ENCODE measurements at places on chromosomes 1 and 21.

- no peak overlapping the region for H3K27ac ChIP-seq
- peak; percentile 61 for DNase-seq
- H3K27me3 ChIP-seq = no peaks in the 10 kb centered on the region
- peak overlapping the region; percentile 22 for H3K4me3 ChIP-seq
Observed at GRCh38 chr1:42259059-42259738, 75.8 kb downstream of the FOXJ3 start.

DNA sequence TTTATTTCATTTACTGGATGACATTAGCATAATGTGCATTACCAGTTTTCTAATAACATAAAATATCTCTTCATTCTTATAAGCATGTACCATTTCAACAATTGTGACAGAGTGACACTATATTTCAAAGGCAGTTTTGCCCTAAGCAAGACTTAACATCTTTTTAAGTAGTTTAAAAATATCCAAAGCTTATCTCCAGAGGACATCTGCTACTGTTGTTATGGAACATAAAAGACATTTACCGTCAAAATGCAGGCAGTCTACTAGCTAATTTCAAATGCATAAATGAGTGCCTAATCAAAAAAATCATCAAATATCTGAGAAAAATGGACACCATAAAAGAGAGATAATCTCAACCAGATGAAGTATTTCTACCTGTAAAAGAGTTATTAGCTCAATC is 782.4 kb upstream of the BRINP3 start:
- no peak for DNase-seq
- no peaks in the 10 kb centered on the region for H3K4me1 ChIP-seq
- H3K27ac ChIP-seq = no peak overlapping the region
- no peaks in the 10 kb centered on the region for H3K27me3 ChIP-seq

- DNase-seq = no peak
- no peaks in the 10 kb centered on the region for H3K4me1 ChIP-seq
- no peak overlapping the region for H3K27ac ChIP-seq
- no peaks in the 10 kb centered on the region for H3K27me3 ChIP-seq
- H3K36me3 ChIP-seq = peaks cover 6% of the 10 kb centered on the region
- no peak overlapping the region for H3K4me3 ChIP-seq
Observed at GRCh38 chr1:85087659-85088407, 39.5 kb upstream of the MCOLN3 start.

GRCh38 chr1:243712941-243713340 is 137.1 kb downstream of the AKT3 start:
- no peaks in the 10 kb centered on the region for H3K27me3 ChIP-seq
- H3K4me1 ChIP-seq = no peaks in the 10 kb centered on the region
- DNase-seq = peak; percentile 24

DNA sequence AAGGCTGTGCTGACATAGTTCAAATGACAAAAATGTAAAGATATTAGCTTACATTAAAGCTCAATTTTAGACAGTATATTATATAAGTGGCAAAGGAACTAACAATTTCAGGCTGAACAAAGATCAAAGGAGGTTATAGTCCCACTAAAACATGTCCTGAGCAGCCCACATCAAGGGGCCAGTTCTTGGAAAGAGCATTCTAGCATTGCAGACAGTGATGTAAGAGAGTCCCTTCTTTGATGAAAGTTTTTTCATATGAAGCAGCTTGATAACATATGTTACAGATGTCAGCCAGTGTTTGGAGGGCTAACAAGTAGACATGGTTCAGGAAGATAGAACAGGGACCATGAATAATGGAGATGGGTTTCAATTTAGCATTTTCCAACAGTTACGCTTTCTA is 301.7 kb downstream of the NTNG1 start:
- H3K27me3 ChIP-seq = no peaks in the 10 kb centered on the region
- no peak overlapping the region for H3K27ac ChIP-seq
- no peaks in the 10 kb centered on the region for H3K4me1 ChIP-seq
- DNase-seq = no peak

- H3K36me3 ChIP-seq = no peaks in the 10 kb centered on the region
- H3K27ac ChIP-seq = peak overlapping the region; percentile 98
- no peak overlapping the region for H3K4me3 ChIP-seq
- peak; percentile 33 for DNase-seq
- peaks cover 17% of the 10 kb centered on the region for H3K27me3 ChIP-seq
Observed at GRCh38 chr1:29708381-29708780, 472.1 kb downstream of the PTPRU start.

DNA sequence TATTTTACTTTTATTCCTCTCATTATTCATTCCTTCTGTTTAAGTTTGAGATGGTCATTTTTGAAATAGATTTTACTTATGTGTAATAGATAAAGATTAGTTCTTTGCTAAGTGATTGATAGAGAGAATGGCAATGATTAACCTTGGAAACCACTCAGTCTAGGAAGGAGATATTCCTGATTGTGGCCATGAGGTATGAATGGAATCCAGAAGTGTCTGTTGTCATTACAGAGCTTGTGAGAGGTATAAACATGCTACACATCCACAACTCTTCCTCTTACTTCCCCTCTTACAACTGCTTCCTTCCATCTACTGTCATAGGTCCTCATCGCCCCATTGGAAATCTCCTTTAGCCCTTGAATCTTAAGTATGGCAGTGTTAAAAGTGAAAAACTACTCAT is 988.8 kb upstream of the B3GALT2 start:
- no peaks in the 10 kb centered on the region for H3K4me1 ChIP-seq
- no peak for DNase-seq
- H3K27me3 ChIP-seq = no peaks in the 10 kb centered on the region
- no peak overlapping the region for H3K4me3 ChIP-seq
- peak overlapping the region; percentile 36 for H3K27ac ChIP-seq
- no peaks in the 10 kb centered on the region for H3K36me3 ChIP-seq

DNA sequence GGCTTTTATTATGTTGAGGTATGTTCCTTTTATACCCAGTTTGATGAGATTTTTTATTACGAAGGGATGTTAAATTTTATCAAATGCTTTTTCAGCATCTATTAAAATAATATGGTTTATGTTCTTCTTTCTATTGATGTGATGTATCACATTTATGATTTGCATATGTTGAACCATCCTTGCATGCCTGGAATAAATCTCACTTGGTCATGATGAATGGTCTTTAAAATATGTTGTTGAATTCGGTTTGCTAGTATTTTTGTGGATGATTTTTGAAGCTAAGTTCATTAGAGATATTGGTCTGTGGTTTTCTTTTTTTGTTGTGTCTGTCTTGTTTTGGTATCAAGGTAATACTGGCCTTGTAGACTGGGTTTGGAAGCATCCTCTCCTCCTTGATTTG is 14.1 kb downstream of the GPR88 start:
- no peaks in the 10 kb centered on the region for H3K36me3 ChIP-seq
- no peaks in the 10 kb centered on the region for H3K4me1 ChIP-seq
- H3K27ac ChIP-seq = no peak overlapping the region
- no peaks in the 10 kb centered on the region for H3K27me3 ChIP-seq
- no peak overlapping the region for H3K4me3 ChIP-seq

DNA sequence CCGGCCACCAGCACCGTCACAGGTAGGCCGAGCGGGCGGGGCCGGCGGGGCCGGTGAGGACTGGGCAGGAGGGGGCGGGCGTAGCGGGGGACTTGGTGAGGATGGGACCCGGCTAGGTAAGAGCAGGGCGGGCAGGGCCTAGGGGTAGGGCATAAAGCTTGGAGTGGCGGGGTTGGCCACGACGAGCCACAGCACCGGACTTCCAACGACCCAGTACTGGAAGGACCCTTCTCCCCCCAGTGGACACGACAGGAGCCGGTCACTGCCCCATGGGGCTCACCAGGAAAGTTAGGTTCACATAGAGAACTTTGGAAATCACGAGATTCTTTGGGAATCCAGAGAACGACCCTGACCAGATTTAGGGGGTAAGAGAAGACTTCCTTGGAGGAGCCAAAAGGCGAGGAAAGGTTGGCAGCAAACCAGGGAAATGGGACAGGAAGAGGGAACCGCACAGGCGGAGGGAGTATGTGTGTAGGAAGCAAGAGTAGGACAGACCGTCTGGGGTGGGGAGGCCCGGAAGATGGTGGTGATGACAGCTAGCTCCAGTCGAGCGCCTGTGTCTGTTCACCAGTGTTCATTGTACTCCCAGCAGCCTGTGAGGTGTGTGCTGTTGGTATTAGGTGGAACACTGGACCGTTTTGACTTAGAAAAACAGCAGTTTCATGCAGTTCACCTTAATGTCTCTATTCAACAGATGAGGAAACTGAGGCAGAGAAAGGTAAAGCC is 20.4 kb downstream of the ZNF362 start:
- no peaks in the 10 kb centered on the region for H3K27me3 ChIP-seq
- DNase-seq = no peak
- peaks cover 38% of the 10 kb centered on the region for H3K36me3 ChIP-seq
- H3K4me3 ChIP-seq = no peak overlapping the region
- peaks cover 10% of the 10 kb centered on the region for H3K4me1 ChIP-seq

Measured in mesenchymal stem cell (in vitro differentiated cells and primary cell).